Right lung (tissue), 10 donors: ENCODE measurements at places on chromosomes 7 and 10. TPM values are rescaled to one million over a fixed set of nuclear protein-coding genes. Genes with fewer than 3 reads are reported as not detected.

GRCh38 chr10:128540781-128541761 lies 414.8 kb upstream of the MKI67 start:
- peak; percentile 60 for DNase-seq

- no peak for DNase-seq
These were observed 69.4 kb downstream of the GOLGA7B start for GRCh38 chr10:97919012-97919411.

- no peak for DNase-seq
These were observed 178.7 kb upstream of the VIPR2 start for GRCh38 chr7:159323359-159323758.

DNA sequence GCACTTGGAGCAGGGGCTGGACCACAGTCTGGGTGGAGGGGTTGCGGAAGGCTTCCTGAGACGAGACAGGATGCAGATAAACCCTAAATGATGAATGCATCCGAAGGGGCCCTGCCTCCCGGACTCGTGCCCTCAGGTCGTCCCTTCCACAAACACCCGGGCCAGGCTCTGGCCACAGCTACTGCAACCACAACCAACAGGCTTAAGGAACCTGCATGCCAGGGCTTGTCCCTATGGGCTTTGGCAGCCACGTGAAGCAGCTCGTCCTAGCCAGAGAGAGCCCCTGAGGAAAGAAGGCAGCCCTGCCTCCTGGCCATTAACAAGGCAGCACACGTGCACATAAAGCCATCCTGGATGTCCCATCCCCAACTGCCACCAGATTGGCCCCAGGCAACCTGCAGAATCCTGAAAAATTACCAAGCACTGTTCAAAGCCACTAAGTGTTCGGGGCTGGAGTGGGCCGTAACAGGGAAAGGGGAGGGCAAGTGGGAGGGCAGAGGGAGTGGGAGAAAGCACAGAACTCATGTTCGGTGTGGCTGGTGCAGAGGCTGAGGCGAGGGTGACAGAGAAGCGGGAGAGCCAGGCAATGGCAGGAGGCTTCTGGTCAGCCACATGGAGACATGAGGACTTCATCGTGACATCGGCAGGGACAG lies 62.7 kb downstream of the MAD1L1 start:
- no peak for DNase-seq

GRCh38 chr7:32658034-32658433 lies 162.7 kb downstream of the AVL9 start:
- DNase-seq = no peak

- no peak for DNase-seq
These were observed 25.1 kb upstream of the DDIT4 start for GRCh38 chr10:72248468-72249151.

GRCh38 chr10:63255316-63255715 lies 122.2 kb downstream of the NRBF2 start:
- DNase-seq = no peak

GRCh38 chr10:77357185-77357584 lies 280.4 kb downstream of the KCNMA1 start:
- DNase-seq = no peak

DNA sequence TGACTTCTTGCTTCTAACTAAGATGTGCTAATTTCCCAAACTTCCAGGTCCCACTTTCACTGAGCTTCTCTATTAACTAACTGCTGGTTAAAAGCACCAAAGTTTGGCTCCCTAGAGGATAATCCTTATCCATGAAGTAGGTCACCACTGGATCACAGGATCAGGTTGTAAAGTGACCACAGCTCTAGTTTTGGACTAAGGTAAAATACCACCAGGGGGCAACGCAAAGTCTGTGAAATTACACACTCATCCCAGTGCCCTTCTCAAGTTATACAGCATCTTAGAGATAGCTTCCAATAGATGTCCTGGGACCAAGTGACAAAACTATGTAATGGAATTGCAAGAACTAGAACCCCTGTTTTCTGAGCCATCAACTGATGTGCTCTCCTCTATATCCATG lies 116.4 kb upstream of the ASAH2 start:
- DNase-seq = no peak

DNA sequence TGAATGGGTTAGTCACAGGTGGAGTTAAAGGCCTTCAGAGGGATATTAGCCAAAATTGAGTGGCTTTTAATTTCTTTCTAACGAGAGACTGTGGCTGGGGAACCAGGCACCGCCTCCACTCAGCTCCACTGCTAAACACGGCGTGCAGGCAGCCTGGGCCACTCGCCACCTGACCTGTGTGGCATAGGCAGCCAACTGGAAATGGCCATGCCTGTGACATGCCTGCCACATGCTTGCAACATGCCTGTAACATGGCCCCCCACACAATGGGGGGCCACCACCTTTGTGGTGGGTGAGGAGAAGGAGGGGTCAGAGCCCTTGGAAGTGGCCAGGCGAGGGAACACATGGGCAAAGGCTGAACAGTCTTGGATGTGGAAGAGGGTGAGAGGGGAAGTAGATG lies 60.1 kb upstream of the PAX2 start:
- no peak for DNase-seq

The FAM241B gene
- 8.9 TPM for polyA plus RNA-seq

The DMBT1 gene
- 1.6 TPM for polyA plus RNA-seq

The TMEM270 gene
- polyA plus RNA-seq = 0.24 TPM

The KRIT1 gene
- polyA plus RNA-seq = 58.2 TPM

The MRPS17 gene
- 14.6 TPM for polyA plus RNA-seq

The SPDYE5 gene
- 4.3 TPM for polyA plus RNA-seq

The ERVW-1 gene
- 1.7 TPM for polyA plus RNA-seq

The PLA2G12B gene
- 1.5 TPM for polyA plus RNA-seq

The MICU1 gene
- polyA plus RNA-seq = 67.1 TPM

The ZNF804B gene
- 0.09 TPM for polyA plus RNA-seq

The FAM200A gene
- polyA plus RNA-seq = 20.0 TPM

The LRGUK gene
- polyA plus RNA-seq = 2.4 TPM
